ENCODE measurements at places on chromosomes 3 and 15.
A peak's percentile ranks its signal among the peaks of the same experiment; 100 is the strongest.

GRCh38 chr3:150921209-150921608 is 16.0 kb upstream of the MINDY4B start:
- DNase-seq = no peak

- no peak for DNase-seq
These were observed 558 bp upstream of the SLC30A4 start for GRCh38 chr15:45523166-45523460.

- DNase-seq = no peak
These were observed 236.4 kb downstream of the XXYLT1 start for GRCh38 chr3:195034541-195034940.

DNA sequence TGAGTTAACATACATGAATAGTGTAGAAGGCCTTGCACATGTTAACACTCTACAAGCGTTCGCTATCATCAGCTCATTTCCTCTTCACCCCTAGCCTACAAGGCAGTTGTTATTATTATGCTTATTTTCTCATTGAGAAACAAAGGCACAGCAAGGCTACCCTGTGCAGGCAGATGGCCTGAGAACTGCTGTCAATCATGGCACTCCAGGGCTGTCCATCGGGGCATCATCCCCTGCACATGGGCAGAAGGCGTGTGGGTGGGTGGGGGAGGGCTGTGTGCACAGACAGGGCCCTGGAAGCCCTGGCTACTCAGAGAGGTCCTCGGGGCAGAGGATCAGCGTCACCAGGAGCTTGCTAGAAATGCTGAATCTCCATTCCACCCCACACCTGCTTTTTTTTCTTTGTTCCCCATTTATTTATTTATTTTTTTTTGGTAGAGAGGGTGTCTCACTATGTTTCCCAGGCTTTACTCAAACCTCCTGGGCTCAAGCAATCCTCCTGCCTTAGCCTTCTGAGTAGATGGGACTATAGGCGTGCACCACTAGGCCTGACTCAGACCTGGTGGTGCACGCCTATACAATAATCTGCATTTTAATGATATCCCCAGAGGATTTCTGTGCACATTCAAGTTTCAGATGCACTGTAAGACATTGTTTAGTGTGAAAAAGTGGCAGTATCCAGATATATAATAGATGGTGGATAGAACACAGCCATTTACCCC is 9.6 kb upstream of the ZXDC start:
- DNase-seq = no peak

GRCh38 chr3:127709320-127710060 is 36.7 kb downstream of the ABTB1 start:
- DNase-seq = no peak

DNA sequence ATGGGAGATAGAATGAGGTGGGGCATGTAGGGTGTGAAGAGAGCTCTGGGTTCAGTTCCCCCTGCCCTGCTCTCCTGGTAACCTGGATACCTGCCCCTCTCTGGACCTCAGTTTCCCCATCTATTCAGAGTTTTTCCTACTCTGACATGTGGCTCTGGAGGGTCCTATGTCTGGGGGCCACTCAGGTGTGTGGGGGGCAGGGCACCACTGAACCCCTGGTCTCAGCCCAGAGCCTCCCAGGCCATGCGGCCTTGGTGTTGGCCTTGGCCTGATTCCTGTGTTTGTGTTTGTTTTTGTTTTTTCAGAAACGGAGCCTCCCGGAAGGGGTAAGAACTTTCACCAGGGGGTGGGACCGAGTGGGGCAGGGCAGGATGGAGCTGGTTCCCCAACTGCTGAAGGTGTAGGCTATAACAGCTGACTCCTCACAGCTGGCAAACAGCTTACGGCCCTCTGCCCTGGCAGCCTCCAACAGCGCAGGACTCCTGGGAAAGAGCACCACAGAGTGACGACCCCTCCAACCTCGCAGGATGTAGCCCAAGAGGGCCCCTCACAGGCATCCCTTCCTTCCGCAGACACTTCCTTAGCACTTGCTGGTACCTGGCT is 803 bp downstream of the ITIH3 start:
- no peak for DNase-seq

GRCh38 chr3:61664105-61664482 is 102.7 kb downstream of the PTPRG start:
- peak; percentile 70 for DNase-seq

GRCh38 chr3:187131981-187132380 is 7.3 kb downstream of the RPL39L start:
- DNase-seq = no peak

DNA sequence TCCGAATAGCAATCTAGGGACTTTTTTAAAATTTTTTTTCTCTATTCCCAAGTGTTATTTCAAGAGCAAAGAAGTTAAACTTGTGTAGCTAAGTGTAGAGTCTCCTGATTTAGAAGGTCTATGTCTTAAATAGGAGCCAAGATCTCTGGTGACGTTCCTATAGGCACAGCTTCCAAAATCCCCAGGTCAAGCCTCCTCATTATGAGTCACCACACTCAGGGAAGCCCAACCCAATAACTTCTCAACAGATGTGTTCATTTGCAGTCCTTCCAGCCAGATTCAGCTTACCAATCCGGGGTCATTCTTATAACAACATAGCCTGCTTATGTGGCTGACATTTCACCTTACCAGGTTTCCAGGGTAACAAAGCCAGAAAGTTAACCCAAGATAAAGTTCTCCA is 270.3 kb downstream of the IL5RA start:
- no peak for DNase-seq

GRCh38 chr3:31294430-31295149 is 238.1 kb upstream of the STT3B start:
- DNase-seq = no peak

DNA sequence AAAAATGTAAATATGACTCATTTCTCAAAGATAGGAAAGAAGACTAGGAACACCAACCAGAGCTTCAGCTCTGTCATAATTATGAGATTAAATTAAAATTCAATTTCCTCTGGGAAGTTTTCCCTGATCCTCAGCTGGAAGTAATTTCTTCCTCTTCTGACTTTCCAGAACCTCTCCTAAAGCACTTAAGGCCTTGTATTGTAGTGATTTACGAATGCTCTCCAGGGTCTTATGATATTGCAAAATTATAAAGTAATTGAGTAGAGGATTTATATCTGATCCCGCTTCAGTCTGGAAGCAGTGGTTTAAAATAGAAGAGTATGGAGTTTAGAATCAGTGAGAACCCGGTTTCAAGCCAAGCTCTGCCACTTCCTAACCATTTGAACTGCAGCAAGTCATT is 279.8 kb downstream of the ZPLD1 start:
- no peak for DNase-seq

GRCh38 chr3:122079524-122080206 is 24.5 kb downstream of the CD86 start:
- no peak for DNase-seq

GRCh38 chr15:51496246-51496645 is 126.3 kb downstream of the DMXL2 start:
- DNase-seq = no peak

DNA sequence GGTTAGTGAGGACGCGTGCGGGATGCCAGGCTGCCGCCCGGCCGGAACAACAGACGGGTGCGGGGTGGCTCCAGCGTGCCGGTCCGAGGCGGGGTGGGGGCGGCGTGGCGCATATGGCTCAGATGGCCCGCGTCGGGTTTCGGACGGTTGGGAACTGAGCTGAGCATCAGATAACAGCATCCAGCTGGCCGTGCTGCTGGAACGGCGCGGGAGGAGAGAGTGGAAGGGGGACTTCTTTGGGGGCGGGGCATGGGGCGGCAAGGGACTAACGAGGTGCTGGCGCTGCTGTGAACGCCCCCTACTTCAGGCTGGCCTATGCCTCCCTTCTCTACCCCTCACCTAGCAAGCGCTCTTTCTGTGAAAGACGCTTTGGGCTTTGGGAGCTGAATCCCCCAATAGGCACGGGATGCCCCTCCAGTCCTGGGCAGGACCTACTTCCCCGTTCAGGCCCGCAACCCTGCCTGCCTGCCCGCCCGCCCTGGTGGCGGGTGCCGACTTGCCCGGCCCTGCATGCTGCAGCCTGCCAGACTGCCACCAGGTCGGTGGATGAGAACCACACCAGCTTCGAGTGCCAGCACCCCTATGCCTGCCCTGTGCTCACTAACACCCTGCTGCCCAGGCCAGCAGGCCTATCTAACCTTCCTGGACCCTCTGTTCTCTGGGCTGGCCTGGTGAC is 542 bp downstream of the INKA1 start:
- no peak for DNase-seq

GRCh38 chr3:123431658-123432324 is 17.1 kb downstream of the ADCY5 start:
- DNase-seq = no peak

- no peak for DNase-seq
These were observed 34.6 kb downstream of the SRPRB start for GRCh38 chr3:133840055-133840737.

DNA sequence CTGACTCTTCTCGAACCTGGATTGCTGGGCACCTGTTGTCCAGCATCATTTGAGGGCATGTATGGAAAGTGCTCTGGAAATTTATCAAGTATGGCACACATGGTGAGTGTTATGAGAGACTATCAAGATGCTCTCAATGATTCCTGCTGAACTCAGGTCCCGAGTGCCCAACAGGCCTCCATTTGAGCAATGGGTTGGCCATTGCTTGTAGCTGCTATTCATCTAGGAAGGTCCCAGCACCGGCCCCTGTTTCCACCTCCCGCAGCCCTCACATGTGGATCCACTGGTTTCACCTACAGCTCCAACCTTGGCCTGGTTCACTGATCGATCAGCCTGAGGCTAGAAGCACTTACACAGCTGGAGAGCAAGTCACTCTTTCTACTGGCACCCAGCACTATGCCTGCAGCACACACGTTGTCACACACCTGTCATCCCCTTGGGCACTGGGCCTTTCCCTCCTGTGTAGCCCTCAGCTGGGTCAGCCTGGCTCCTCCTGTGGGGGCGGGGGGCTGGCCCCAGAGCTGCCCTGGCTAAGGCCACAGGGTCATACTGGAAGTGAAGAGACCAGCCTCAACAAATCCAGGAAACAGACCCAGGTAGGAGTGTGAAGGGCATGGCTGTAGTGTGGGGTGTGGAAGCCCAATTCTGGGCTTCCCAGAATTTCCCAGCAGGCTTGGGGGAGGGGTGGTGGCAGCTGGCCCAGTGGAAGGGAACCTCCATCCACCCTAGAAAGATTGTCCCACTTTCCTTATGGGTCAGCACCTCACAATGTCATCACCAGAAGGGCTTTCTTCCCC is 41.7 kb upstream of the SMAD3 start:
- no peak for DNase-seq

- DNase-seq = no peak
These were observed 283.6 kb downstream of the UACA start for GRCh38 chr15:70479785-70480184.

- DNase-seq = peak; percentile 7
These were observed 60.5 kb upstream of the ACTC1 start for GRCh38 chr15:34855893-34856292.

DNA sequence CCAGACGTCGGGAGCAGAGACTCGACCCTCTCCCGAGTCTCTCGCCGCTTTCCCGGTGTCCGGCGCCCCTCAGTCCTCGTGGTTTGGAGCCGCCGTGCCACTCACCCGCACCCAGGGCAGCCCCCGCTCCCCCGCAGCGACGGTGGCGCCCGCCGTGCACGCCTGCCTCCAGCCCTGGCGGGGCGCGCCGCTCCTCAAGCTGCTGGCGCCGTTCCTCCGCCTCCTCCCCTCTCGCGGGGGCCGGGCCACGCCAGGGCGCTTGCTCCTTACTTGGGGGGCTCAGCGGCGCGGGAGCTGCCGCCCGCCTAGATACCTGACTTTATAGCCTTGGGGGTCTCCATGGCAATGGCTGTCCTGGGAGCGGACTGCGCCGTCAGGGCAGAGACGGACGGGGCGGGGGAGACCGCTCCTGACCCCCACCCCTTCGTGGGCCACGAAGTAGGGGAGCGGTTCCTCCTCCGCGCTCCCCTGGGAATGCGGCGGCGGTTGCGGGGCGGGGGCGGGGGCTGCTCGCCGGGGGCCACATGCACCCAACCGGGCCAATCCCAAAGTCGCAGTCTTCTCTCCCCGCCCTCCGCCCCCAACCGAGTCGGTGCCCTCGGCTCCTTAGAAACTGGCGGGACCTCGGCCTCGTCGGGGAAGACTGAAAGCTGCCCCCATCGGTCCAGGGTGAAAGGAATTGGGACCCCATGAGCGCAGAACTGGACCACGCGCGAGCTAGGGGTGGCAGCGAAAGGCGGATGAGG is at the start of gene ANKRD63:
ANKRD63 (minus strand) TSS at position 196 of the 746 bp plus-strand sequence. CDS start 478 bp downstream, outside the sequence.
- no peak for DNase-seq

GRCh38 chr3:50241163-50241562 is 5.2 kb downstream of the GNAI2 start:
- DNase-seq = no peak

DNA sequence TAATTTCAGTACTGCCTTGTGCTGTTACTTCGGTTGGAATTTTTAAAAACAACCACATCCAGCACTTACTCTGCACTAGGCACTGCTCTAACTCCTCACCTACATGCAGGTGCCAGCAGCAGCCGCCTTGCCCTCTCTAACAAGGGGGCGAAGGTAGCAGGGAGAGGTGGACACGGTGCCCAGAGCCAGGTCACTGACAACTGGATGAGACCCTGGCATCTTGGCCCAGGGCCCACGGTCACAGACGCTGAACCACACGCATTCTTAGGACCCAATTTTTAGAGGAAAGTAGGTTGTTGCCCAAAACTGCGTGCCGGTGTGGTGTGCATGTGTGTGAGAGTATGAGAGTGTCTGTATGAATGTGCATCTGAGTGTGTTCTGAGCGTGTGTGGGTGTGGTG is 63.4 kb upstream of the GATA2 start:
- no peak for DNase-seq

- no peak for DNase-seq
These were observed 13.9 kb downstream of the CLSTN2 start for GRCh38 chr3:139948898-139949297.

GRCh38 chr3:142656575-142656974 is 60.4 kb downstream of the PLS1 start:
- no peak for DNase-seq

GRCh38 chr3:12893247-12893646 is 51.9 kb upstream of the RPL32 start:
- DNase-seq = no peak

GRCh38 chr15:41557673-41558399 is 1.2 kb upstream of the TYRO3 start:
- peak; percentile 88 for DNase-seq

GRCh38 chr15:88630141-88630721 is 8.6 kb upstream of the ISG20 start:
- peak; percentile 10 for DNase-seq

DNA sequence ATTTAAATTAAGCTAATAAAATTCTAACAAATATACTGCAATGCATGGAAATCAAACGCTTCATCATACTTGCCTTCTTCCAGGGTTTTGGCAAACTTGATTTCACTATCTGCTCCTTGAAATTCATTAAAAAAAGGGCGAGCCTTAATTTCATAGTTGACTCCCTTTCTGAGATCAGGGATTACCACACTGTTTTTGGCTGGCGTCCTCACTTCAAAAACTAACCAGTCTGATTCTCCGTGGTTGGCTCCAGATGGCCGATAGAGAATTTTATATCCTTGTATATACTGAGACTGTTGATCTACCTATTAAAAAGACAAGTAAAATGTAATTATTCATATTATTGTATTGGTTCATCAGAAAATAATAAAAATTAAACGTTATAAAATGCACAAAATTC is 1106.8 kb downstream of the ROBO1 start:
- no peak for DNase-seq

DNA sequence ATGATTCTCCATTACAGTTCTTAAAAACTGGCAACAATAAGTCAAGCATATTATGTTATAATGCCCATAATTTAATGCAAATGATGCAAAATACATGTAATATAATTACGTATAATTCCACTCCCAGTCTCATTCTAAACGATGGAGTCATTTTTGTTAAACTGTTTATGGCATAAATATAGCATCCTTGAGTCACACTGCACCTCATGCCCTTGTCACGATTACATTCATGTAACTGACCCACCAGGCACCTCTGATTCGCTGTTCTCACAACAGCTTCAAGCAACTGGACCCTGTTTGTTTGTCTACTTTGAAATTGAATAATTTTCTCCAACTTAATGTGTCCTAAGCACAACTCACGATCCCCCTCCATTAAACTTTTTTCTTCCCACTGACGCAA is 148.0 kb upstream of the LRTM1 start:
- no peak for DNase-seq
